ENCODE measurements at places on chromosomes 5 and 9.

GRCh38 chr5:124604419-124604818 is 142.0 kb downstream of the ZNF608 start:
- DNase-seq = no peak

GRCh38 chr5:151252762-151253604 is at the start of gene GM2A:
Gene GM2A, plus strand, starts transcription at chr5:151253185. Its CDS starts 32 bp downstream, at chr5:151253217.
- peak; percentile 96 for DNase-seq

- no peak for DNase-seq
Observed at GRCh38 chr9:120837921-120838320, 4.8 kb downstream of the PSMD5 start.

DNA sequence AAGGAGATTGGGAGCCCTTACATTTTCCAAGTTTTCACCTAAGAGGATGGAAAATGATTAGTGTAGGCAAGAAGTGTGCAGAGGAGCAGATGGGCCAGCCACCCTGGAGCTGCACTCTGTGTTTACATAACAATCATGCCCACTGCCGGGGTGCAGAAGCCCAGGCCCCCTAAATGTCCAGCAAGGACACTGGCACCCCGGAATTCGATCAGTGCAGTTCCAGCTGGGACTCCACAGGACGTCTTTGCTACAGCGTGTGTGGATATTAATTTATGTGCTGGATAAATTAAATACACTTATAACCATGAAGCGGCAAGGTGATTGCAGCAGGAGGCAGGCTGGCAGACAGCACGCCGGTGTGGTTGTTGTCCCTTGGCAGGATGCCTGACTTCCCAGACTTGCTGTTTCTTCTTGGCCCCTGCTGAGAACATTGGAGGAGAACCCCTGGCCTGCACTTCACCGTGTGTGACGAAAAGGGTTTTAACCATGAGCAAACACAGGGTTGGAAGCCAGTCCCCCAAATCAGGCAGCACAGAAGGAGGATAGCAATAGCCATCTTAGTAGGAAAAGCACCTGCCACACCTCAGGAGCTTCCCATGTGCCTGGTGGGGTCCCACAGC is 73.7 kb downstream of the GADD45G start:
- DNase-seq = no peak

GRCh38 chr9:129574911-129575585 is 45.9 kb downstream of the C9orf50 start:
- DNase-seq = no peak

DNA sequence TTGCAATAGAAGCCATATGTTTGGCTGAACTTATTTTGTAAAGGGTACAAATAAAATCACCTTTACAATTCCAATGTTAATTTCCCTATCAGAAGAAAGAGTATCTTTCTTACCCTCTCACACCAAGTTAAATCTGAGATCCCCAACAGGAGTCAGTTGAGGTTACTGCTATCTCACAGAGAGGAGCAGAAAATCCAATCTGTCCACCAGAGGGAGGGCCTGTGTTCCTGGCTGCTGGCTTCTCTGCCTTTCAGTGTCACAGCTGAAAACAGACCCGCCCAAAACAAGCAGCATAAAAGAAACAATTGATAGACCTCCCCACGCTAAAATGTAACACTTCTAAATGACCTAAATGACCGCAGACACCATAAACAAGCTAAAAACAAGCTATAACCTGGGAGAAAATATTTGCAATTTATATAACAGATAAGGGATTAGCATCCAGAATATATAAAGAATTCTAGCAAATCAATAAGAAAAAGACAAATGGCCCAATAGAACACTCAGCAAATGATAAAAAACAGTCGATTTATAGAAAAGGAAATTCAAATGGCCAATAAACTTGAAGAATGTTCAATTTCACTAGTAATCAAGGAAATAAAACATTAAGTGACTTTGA is 24.5 kb upstream of the MVB12B start:
- DNase-seq = peak; percentile 49

DNA sequence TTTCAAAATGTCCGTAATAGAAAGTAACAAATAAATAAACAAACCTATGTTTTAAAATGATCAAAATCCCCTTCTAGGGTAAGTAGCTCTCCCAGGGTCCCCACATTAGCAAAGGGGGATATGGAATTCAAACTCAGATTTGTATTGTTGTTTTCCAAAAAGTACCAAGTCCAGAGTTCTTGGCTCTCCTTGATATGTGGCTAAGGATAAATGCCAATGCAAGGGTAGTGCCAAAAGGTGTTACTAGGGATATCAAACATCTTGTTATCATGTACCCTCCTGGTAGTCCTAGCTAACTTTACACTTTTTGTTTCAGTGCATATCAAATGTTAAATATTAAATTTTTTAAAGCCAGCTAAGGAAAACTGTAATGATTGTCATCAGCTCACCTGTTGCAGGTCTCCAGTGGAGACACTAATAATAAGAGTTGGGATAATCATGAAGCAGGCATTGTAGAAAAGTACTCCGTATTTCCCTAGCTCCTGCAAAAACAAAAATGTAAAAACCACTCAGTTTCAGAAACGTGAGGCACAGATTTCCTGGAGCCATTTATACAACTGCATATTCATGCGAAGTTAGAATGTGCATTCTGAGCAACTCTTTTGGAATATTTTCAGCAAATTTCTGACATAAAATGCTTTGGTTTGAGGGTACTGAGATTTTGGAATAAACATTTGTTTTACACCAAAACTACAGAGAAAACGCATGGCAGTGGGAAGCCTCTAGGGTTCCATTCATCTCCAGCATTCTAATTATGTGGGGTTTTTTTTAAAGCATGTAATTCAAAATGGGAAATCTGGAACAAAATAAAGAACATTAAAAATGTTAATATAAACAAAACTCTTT is 39.8 kb downstream of the SLC35D2 start:
- no peak for DNase-seq

DNA sequence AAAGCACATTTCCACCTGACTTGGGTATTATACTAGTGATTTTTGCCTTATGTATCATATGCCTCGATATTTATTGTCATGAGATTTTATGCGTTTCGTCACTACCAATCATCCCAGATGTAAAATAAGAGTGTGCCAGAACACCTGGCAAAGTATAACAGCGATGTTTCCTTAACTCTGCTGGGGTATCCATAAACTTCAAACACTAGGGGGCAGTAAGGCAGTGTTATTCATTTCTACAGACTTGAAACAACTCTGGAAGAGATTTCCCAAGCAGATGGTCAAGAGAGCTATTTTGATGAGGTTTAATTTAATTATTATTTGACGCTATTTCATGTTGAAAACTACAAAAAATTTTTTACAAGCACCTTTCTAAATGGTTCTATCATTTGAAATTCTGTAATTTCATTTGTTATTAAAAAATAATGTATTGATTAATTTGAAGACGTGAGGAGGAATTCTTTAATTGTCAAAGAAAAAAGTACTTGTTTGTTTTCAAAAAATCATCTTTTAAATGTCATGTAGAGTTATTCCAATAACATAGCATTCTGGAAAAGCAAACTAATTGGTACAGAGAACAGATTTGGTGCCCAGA is 388.5 kb upstream of the CTNND2 start:
- DNase-seq = no peak

DNA sequence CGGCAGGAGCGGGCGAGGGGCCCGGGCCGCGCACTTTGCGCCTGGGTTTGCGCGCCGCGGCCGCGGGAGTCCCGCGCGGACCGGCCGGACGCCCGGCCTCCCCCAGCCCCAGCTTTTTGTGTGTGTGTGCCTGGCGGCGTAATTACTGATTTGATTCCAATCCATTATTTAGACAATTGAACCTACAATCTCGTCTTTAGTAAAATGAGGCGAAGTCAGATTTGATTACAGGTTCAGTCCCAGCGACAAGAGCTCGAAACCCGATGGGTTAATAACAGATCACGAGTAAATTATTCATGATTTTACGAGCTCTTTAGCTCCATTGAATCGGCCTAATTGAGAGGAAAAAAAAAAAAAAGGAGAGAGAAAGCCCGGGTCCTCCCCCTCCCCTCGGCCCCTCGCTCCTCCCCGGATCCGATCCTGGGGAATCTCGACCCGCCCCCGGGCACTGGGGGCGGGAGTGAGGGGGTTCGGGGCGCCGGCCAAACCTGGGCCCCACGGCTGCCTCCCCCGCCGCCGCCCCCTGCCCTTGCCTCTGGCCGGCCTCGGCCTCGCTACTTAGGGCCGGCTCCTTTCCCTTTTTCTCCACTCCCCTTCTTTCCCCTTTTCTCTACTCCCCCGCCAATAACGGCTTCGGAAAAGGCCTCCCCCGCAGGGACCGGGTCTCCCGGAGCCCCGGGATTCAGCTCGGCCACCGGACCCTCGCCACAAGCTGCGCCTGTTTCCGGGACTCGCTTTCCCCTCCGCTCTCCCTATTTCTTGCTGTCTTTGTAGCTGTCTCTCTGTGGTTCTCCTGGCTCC is 6.6 kb downstream of the LHX2 start:
- DNase-seq = no peak

GRCh38 chr9:135857371-135857786 is 50.0 kb downstream of the CAMSAP1 start:
- DNase-seq = no peak

DNA sequence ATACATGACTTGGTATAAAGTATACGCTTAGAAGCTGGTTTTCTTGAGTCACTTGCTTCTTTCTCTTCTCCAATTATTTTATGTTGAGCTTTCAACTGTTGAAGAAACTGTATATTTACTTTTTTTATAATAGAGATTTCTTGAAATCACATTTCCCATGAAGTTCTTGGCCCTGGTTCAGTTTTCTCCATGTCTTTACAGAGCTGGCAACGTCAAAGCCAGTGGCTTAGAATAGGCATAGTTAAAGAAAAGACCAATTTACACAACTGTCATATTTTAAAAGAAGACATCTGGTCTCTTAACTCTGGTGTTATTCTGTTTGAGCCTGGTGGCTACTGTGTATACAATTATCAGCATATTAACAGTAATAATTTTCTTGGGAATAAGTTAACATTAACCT is 1249.3 kb downstream of the CDH12 start:
- DNase-seq = no peak

GRCh38 chr5:30099634-30100033 is 1093.9 kb upstream of the CDH6 start:
- DNase-seq = no peak

DNA sequence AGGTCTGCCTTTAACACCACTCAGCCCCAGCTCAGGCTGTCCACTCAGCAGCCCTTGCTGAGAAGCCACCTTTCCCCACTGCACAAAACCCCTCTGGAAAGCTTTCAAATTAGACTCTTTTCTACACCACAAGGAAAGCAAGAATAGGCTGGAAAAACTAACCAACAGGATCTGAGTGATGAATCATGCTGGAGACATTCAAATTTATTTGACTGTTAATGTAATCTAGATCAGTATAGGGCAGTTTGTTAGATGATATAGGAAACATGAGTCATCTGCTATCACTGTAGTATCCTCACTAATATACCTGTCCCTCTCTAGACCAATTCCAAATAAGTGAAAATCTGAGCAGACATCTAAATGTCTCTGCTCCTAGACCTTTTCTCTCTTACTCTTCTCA is 127.8 kb upstream of the PAM start:
- no peak for DNase-seq

DNA sequence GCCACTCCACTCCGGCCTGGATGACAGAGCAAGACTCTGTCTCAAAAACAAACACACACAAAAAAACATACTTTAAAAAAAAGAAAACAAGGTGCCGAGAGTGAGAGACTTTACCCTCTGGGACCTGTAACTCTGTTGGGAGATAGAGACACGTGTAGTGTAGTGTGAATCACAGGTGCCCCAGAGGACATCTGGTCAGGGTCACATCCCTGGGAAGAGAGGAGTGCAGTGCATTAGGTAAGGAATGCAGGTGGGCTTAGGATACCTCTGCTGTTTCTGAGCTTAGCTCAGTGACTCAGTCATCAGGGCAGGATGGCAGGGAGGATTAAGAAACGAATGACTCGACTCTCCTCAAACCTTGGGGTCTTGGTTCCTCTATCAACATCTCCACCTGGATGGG is 174.6 kb downstream of the GOLPH3 start:
- no peak for DNase-seq

DNA sequence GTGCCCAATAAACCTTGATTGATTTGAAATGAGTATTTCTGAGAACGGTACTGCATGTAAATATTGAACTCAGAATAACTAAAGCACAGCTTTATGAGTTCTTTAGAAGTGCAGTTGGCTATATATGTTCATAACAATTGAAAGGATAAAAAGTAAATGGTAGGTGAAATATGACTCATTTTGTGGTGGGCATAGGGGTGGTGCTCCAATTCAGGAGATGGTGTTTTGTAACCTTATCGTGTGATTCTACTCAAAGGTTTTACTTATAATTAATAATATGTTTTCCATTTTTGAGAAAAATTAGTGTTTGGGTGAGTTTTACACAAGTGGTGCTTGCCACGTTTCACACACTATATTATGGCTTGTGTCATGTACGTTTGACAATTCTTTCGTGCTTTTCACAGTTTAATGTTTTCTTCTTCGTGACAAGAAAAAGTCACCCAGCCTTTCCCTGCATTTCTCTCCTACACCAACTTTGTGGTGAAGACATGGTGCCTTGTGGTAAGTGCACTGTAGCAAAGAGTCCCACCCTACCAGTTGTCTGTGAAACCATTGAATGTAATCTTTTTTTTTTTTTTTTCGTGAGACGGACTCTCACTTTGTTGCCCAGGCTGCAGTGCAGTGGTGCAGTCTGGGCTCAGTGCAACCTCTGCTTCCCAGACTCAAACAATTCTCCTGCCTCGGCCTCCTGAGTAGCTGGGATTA is 492.5 kb upstream of the SGCD start:
- no peak for DNase-seq

DNA sequence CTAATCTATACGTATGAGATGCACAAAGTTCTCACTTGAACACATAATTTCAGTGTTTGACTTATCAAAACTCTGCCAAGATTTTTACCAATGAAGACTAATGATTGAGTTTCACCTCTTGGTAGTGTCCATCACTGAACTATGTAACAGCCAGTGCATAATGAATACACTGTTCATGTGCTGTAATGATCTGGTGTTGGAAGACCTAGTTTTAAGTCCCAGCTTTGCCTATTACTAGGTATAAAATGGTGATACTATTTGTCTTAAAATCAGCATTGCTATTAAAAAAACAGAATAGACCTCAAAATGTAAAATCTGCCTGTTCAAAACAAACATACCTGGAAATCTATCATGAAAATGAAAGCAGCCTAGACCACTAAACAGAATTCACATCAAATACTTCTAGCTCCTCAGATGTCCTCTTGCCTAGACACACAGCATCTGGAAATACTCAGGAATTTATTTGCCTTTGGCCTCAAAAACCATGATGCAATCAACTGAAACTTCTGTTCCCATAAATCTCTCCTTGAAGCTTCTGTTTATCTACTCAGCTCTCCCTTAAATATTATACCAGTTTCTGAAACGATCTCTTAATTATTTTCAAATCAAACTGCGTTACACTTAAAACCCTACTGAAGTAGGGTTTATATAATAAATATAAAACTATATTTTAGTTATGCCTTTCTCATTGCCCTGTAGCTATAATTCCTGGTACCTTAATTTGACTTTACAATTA is 38.1 kb downstream of the MRPS27 start:
- DNase-seq = no peak

DNA sequence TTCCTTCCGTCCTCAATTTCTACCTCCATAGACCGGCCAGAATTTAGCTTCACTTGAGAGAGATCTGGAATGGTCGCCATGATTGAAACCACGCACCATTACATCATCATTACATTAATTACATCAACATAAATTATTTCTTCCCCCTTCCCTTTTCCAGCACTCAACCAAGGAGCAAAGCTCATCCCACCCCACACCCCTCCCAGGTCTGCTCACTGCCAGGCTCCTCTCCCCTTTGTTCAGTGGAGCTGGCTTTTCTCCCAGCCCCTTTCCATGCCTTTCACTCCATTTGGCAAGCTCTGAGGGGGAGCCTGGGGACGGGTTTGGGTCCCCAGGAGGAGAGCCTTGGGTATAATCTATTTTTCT is 8.4 kb downstream of the RACK1 start:
- DNase-seq = no peak

All from T-helper 1 cell (primary cell).